ENCODE measurements at places on chromosomes 3 and 15.

GRCh38 chr3:112873632-112874031 is 27.0 kb upstream of the CD200R1L start:
- DNase-seq = no peak

DNA sequence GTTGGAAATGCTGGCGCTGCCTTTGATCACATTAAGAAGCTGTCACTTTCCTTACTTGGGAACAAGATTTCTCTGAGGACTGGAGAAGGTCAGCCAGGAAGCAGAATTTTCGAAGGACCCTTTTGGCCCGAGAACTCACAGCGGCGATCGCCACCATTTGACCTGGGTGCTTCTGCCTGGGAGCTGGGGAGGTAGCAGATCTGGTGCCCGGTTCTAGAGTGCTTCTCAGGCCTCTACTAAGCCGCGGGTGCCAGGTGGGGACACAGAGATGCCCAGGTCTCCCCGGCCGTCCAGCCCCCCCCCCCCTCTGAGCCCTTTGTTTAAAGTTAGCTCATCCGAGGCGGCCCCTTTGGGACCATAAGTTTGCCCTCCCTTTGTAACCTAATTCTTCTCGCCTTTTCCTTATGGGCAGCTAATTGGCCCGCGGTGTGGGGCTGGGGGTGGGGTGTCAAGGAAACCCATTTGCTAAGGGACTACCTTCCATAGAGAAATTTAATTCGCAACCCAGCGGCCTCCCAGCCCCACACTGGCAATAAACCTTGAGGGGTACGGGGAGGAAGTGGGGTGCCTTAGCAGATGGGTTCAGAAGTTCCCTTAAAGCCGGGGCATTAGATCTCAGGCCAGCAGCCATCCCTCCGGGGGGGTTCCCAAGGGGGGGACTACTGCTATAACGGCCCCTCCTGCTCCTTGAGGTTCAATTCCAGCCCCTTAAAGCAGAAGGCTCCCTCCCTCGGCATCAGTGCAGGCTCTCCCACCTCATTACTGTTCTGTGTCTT is 1.9 kb downstream of the GATA2 start:
- DNase-seq = no peak

GRCh38 chr3:51330046-51330445 is 55.0 kb upstream of the MANF start:
- DNase-seq = no peak

- no peak for DNase-seq
These were observed 31.8 kb downstream of the LPP start for GRCh38 chr3:188185717-188186251.

GRCh38 chr3:21484057-21484827 is 266.8 kb downstream of the ZNF385D start:
- DNase-seq = no peak

DNA sequence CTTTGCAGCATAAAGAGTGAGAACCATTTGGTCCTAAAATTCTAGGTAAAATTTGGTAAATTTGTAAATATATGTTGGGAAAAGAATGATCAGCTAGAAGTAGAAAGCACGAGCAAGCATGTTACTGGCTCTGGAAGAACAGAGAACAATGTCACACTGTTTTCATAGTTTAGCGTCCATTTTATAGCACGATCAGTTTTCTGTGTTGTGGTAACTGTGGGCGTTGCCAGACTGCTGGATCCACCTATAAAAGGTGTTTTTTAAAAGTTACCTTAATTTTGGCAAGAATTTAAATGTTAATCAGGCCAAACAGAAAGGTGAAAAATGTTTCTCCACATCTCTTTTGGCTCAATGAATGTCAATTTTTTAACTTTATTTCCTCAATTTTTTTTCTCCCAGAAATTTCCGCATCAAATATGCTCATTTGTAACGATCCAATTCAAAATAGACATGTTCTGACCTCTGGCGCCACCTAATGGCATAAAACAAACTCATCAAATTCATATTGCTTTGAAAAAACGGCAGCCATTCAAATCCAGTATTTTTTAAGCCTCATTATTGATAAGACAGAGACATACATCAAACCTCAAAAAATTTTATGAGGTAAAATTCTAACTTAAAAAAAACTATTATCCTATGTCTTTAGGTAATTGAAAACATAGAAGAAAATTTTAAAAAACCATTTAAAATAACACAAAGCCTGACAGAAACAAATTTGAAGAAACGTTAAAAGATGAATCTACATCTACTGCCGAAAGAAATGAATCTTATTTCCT is 5.5 kb upstream of the GP5 start:
- DNase-seq = peak; percentile 35

DNA sequence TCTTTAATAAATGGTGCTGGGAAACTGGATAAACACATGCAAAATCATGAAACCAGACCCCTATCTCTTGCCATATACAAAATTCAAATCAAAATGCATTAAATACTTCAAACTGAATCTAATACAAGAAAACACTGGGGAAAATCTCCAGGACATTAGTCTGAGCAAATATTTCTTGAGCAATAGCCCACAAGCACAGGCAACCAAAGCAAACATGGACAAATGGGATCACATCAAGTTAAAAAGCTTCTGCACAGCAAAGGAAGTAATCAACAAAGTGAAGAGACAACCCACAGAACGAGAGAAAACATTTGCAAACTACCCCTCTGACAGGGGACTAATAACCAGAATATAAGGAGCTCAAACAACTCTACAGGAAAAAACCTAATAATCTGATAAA is 6.3 kb downstream of the ANKRD28 start:
- no peak for DNase-seq

DNA sequence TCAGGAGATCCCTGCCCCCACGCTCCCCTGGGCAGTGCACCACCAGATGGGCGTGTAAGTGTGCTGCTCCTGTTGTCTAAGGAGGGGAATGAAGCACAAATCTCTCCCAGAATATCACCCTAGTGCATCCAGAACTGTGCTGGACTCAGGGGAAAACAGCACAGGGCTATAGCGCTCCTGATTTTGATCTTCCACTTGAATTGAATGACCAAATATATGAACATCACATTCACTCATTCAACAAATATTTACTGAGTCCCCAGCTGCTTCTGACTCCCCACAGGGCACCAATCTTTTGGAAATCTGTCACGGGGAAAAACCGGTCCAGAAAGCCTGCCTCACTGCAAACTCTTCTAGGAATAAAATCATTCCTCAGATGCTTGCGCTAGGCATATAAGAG is 2.4 kb downstream of the CPLX3 start:
- DNase-seq = no peak

DNA sequence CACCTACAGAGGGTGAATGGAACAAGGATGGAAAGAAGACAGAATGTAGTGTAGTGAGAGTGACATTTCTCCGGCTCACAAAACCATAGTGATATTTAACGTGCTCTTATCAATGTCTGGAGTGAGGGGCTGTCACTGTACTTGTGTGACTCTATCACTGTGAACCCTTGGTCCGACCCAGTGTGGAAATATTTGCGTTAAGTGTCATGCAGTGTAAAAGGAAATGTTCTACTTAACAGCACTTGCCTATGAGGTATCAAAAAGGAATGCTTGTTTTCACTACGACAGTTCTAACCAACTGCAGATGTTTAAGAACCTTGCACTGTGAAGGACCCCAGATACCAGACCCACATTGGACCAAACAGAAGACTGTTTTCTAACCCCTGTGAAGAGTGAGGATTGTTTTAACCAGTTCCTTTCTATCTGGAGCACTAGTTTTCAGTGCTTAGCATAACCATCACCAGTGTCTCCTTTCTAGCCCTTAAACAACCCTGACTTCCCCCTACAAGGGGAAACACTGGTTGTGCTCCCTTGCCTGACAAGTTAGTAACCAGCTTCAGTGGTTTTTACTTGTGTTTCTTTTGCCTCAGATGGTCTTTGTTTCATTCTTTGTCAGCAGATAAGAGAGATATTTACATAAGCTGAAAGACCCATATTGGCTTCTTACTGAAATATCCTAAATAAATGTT is 144.7 kb upstream of the ABHD17C start:
- no peak for DNase-seq

- no peak for DNase-seq
These were observed 134.7 kb downstream of the KLF13 start for GRCh38 chr15:31461375-31461774.

GRCh38 chr15:32908135-32908801 is 190.5 kb downstream of the GREM1 start:
- no peak for DNase-seq

DNA sequence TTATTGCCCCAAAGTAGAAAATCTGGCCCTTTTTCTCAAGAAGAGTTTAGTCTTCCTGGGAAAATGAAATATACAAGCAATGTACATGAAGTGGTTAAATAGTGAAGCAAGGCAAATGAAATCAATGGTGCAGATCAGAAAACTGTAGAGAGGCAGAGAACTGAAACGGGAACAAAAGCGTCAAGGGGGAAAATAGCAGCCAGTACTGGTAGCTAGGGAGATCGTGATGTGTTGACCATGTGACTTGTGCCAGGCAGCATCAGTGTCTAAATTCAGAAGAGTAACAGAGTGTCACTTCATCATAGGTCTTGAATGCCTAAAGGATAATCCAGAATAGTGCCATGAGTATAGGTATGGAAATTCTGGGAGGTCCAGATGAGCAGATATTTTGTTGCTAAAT is 163.1 kb downstream of the CHL1 start:
- DNase-seq = no peak

- DNase-seq = no peak
These were observed 246.6 kb downstream of the KCNH8 start for GRCh38 chr3:19394946-19395345.

DNA sequence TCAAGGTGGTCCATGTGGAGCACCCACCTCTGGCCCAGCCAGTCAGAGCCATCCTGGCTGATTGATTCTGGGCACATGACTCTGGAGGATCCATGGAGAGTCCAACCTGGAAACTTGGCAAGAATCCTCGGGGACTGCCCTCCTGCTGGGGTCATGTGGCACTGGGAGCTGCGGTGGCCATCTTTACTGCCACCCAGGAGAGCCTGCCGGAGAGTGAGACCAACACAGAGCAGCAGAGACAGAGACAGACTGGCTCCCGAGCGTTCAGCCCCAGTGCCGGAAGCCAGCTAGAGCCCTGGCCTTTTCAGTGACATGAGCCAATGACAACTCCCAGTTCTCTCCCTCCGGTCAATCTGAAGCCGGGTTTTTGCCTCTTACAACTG is 11.5 kb upstream of the GATA2 start:
- no peak for DNase-seq

- no peak for DNase-seq
These were observed 22.9 kb upstream of the TRA2B start for GRCh38 chr3:185960522-185961288.

GRCh38 chr3:136772709-136773108 is 20.5 kb upstream of the STAG1 start:
- no peak for DNase-seq

DNA sequence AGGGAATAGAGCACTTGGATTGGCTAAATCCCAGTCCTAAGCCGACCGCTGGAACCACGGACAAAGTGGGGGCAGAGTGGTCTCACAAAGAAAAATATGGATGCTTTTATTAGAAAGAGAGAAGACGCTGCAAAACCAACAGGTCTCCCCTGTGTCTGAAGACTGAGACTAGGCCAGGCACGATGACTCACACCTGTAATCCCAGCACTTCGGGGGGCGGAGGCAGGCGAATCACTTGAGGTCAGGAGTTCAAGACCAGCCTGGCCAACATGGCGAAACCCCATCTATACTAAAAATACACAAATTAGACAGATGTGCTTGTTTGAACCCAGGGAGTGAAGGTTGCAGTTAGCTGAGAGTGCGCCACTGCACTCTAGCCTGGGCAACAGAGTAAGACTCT is 61.8 kb downstream of the ZDHHC19 start:
- DNase-seq = no peak

- DNase-seq = no peak
These were observed 30.5 kb downstream of the CD86 start for GRCh38 chr3:122085673-122086072.

DNA sequence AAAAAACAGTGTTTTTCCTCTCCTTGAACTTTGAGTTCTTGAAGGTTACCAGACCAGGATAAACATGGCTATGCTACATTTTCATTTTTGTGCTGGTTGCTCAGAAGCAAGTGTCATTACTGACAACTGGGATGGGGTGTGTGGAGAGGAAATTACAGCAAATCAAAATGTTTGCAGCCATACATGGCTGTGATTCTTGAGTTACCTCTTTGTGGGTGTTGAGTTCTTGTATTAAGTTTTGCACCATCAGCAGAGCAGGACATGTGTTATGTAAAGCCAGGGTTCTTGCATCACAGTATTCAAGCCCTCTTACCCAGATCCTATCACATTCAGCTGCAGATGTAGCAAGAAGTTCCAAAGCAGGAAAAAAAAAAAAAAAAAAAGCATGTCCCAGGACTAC is 53.9 kb upstream of the ATOSA start:
- DNase-seq = no peak

DNA sequence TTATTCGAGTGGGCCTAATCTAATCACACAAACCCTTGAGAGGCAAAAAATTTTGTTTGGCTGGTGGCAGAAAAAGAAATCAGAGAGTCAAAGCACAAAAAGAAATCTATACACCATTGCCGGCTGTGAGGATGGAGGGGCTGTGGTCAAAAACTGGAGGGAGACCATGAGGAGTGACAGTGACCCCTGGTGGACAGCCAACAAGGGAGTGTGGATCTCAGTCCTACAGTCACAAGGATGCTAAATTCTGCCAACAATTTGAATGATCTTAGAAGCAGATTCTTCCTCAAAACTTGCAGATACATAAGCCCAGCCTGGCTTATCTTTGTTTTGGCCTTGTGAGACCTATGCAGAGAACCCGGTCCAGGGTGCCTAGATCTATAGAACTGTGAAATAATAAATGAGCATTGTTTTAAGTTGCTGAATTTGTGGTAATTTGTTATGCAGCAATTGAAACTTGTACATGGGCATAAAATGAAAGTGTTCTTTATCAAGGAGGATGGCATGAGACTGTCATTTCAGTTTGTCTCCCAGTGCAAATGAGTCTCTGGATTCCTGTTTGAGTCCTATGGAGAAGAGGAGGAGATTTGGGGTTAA is 103.0 kb upstream of the ARHGEF26 start:
- no peak for DNase-seq

DNA sequence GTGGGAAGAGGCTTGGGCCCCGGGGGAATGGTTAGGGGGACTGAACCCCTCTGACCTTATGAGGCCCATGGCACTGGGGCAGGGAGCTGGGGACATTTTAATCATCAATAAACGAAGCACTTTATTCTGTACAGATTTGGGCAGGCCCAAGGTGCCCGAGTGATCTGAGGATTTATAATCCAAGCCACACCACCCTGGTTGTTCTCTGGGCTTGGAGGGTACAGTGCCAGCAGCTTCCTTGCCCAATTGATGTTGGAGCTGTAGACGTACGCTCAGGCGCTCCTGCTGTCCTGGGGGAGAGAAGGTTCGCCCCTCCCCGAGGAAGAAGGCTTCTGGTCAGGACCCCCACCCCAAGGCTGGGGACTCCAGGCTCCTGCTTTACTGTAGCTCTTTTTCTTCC is 12.5 kb downstream of the ZBTB47 start:
- no peak for DNase-seq

GRCh38 chr15:77781946-77782240 is 149.2 kb upstream of the LINGO1 start:
- no peak for DNase-seq

GRCh38 chr3:160780245-160780644 is 24.2 kb downstream of the PPM1L start:
- DNase-seq = no peak

GRCh38 chr3:179927191-179927590 is 109.5 kb downstream of the PEX5L start:
- no peak for DNase-seq

- no peak for DNase-seq
These were observed 30.8 kb downstream of the ACSBG1 start for GRCh38 chr15:78203346-78204225.
